ENCODE measurements at places on chromosomes 1 and 21.

DNA sequence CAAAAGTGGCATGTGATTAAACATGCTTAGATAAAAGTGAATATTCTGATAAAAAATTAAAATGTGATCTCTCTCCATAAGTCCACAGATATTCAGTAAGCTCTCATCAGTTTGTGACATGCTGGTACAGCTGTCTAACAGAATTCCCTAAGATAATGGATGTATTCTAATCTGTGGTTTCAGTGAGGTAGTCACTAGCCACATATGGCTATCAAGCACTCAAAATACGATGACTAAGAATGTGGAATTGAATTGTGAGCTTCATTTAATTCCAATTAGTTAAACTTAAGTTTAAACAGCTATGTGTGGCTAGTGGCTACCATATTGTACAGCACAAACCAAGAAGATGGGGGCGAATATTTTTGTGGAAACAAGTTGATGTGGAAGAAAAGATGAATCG, 4.1 kb upstream of the REG4 start:
- no peak for DNase-seq

- DNase-seq, result no peak
Measured at GRCh38 chr1:76746206-76746605, 121.1 kb upstream of the ST6GALNAC5 start.

DNA sequence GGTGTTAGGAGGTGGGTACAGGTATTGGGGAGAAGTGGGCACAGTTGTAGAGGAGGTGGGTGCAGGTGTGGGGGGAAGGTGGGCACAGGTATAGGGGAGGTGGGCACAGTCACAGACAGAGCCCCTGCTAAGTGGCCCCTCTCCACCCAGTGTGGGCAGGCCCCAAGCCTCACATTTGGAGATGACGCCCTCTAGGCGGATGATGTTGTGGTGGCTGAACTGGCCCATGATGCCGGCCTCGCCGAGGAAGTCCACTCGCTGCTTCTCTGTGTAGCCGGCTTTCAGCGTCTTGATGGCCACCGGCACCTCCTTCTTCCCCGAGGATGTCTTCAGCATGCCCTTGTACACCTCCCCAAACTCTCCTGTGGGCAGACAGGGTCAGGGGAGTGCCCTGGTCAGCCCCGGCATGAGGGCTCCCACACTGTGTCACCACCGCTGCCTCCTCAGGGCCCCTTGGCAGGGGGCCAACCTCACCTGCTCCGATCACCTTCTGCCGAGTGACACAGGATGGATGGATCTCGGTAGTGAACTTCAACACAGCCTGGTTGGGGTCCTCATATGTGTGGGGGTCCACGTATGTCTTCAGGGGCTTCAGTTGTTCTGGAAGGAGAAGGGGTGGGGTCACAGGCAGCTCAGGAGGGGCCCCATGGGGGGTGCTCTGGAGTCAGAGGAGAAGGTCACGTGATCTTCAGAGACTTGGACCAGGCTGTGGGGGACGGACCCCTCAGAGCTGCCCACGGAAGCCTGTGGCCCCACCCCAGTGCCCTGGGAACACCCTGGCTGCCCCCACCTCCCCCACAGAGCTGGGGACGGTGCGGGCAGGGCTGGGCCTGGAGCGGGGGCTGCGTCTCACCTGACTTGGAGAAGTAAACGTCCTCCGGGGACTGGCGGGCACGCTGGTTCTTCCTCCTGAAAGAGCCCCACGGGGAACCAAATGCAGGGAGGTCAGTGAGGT, 22.6 kb downstream of the EPHA2 start:
- DNase-seq, result no peak

GRCh38 chr1:7478809-7479499, 292.1 kb upstream of the VAMP3 start:
- DNase-seq, result no peak

Measured in HT-29 (cell line).